ENCODE measurements at places on chromosomes 6 and 20.

DNA sequence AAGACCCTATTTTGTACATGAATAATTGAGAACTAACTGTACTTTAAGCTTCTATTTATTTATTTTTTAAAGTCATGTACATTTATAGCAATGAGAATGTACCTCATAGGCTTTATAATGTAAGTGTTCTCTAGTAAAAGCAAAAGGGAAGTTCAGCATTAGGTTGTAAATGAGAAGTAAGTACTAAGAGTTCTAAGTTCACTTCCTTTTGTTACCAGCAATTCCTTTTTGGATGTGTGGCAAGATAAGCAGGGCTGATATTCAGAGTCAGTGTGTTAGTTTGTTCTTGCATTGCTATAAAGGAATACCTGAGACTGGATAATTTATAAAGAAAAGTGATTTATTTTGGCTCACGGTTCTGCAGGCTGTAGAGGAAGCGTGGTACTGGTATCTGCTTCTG, 54.0 kb upstream of the CCN2 start:
- no peak for DNase-seq

DNA sequence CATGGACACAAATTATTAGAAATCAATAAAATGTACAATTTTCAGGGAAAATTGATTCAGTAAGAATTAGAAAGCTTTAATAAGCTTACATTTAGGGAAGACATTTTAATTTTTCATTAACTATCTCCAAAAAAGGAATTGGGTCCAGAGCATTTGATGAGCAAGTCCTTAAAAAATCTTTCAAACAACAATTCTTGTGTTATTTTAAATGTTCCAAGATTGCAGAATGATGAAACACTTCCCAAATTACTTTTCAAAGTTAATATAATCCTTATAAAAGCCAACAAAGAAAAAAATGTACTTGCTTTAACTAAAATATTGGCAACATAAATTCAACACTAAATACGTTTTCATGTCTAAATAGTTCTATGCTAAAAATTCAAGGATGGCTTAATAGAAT, 102.0 kb downstream of the ADAT2 start:
- DNase-seq = no peak

GRCh38 chr20:44431502-44432234, 44.0 kb upstream of the TTPAL start:
- DNase-seq = no peak

- DNase-seq = no peak
These were observed 5.9 kb downstream of the C6orf58 start for GRCh38 chr6:127582777-127583462.

- no peak for DNase-seq
These were observed 261.0 kb upstream of the THEMIS start for GRCh38 chr6:128161839-128162238.

DNA sequence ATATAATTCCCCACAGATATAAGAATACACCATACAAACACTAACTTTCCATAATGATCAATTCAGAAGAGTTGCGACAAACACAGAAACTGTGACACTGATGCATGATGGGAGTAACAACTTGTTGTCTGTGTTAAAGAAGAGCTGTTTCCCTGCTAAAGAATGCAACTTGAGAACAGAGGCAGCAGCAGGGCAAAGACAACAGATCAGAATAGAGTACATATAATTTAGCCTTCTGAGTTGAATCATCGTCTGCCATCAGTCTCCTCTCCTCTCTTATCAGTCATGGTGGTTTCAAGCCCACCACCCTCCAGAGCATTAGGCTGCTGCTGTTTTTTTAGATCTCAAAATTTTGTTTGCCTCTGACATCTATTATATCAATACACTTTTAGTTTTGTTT, 280.4 kb downstream of the UBE3D start:
- DNase-seq = no peak

- DNase-seq = no peak
These were observed 49.2 kb downstream of the MRAP2 start for GRCh38 chr6:84082689-84083265.
